ENCODE measurements at places on chromosomes 6 and 20. TPM values are rescaled to one million over a fixed set of nuclear protein-coding genes. Genes with fewer than 3 reads are reported as not detected.

TBXT gene
- not detected for polyA plus RNA-seq

DNA sequence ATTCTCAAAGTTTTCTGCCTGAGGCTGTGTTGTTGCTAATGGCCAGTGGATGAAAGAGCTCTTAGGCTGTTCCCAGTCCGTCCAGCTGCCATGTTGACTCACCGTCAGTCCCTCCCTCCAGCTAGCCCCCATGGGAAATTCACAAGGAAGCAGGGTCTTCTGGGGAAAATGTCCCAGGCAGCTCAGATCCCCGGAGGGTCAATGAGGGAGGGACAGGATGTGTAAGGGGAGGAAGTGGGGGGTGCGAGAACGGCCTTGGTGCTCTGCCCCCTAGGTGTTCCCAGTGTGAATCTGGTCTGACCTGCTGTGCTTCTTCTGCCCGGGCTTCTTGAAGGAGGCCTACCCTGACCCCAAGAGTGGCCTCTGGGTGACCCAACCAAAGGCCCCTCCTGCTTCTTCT, 65.9 kb downstream of the CEBPB start:
- peak; percentile 26 for DNase-seq

DNA sequence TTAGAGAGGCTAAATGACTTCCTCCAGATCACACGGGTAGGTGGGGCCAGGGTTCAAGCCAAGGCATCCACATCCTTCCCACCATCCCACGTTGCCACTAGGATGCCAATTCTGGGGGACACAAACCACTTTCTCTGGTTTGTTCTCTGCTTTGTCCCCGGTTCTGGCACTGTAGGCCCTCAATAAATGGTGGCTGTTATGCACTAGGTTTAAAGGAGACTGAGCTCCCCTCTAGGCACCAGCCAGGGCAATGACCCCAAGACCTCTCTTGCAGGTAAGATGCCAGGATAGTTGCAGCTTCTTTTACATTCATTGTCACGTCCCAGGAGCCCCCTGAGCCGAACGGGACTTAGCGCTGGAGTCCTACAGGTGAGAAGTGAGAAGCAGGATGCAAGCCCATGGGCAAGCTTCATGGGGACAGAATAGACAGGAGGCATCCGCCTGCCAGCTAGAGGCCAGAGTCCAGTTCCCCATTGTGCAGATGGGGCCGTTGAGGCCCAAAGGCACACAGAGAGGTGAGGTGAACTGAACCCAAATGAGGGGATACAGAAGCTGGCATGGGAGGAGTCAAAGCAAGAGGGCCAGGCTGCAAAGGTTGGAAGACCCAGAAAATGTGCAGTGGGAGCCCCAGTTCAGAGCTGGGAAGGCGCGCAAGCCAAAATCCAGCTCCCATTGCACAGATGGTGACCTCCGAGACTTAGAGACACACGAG, 677 bp downstream of the PXMP4 start:
- no peak for DNase-seq

SLC22A2 gene
- polyA plus RNA-seq = 0.06 TPM

GRCh38 chr20:1800777-1801176, 94.4 kb upstream of the SIRPA start:
- DNase-seq = no peak

GRCh38 chr6:44076356-44077213, 50.7 kb downstream of the MRPL14 start:
- peak; percentile 85 for DNase-seq

DNA sequence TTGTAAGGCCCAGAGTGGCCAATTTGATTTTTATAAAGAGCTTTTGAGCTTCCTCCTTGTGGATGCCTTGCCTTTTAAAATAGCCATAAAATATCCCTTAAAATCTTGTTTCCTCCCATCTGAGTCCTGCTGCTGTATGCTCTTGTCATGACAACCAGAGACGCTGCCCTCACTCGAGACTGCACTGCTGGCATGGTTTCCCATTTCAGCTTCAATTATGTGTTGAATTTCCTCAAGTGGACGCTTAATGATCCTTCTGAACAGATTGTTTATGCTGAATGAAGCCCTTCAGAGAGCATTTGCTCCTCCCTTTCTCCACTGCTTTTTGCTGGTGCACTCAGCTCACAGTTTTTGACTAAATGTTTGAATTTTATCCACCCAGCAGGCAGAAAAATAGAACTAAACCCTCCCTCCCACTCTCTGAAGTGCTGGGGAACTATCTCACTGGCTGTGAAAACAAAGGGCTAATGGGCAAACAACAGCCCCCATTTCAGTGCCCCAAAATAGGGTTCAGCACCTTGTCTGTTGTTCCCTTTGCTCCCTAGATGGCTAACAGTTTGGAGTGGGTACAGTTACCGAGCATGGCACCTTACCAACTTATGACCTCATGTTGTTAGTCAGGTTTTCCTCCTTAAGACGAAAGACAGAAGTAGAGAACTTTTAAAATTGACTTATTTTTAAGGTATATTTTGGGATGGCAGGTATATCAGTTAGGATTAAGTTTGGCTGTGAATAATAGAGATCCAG, 45.5 kb upstream of the RNF8 start:
- no peak for DNase-seq

DNA sequence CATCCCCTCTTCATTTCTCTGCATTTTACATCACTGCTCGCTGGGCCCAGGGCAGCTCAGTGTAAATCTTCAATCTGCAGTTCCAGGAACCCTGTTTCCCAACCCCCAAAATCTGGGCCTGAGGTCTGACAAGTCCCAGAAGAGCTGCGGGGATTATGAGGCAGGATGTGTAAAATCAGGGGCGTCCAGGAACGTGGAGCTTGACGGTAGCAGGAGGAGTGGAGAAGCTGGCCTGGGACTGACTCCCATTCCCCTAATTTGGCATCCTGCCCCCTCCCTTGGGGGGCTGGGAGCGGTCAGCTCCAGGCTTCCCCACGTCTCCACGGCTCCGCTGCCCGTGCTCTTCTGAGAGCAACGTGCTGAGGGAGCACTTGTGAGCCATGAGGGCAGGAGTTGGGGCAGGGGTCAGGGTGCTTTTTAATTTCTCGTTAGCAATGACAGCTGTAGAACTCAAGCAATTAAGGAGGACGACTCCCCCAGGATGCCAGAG, 23.4 kb upstream of the VEGFA start:
- DNase-seq = peak; percentile 43

MAS1L gene
- not detected for polyA plus RNA-seq

LSM14B gene
- polyA plus RNA-seq = 39.6 TPM

PHACTR3 gene
- 0.46 TPM for polyA plus RNA-seq

DNA sequence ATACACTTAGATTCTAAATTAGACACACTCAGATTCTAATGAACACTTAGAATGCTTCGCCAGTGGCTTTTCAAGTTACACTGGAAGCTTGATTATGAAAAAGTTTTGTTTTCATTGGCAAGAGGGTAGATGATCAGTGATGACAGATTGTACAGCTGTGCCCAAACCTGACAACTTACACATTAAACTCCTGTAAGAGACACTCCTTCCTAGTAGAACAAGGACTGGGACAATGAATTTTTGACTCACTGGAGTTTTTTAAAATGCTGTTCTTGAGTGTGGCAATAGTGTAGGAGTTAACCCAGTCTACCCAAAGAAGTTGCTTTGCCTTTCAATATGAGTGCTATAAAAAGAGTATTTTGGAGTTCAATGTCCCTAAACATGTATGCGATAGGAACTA, 140.8 kb downstream of the SLC16A10 start:
- no peak for DNase-seq

- no peak for DNase-seq
Observed at GRCh38 chr20:46630306-46630705, 21.0 kb downstream of the SLC13A3 start.

VSX1 gene
- polyA plus RNA-seq = 0.04 TPM

DNA sequence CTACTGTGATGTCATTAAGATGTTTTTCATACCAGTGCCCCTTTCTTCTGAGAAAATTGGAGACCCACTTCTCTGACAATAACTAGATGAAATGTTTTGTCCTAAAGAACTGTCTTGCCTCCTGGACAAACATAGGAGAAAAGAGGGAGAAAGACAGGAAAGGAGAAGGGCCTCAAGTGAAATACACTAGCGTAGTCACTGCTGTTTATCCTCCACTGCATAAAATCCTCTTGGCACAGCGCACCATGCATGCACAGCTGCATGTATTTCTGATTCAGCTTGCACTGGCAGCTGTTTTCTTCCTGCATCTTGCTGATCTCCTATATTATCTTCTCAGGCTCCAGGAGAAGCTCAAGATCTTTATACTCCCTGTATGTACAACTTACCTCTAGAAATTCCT, 158.0 kb upstream of the BMP5 start:
- no peak for DNase-seq

PRSS16 gene
- not detected for polyA plus RNA-seq

GRCh38 chr20:54619181-54619580, 143.8 kb downstream of the DOK5 start:
- DNase-seq = peak; percentile 71

GRCh38 chr6:128655978-128656498, 135.6 kb upstream of the PTPRK start:
- DNase-seq = no peak

DNA sequence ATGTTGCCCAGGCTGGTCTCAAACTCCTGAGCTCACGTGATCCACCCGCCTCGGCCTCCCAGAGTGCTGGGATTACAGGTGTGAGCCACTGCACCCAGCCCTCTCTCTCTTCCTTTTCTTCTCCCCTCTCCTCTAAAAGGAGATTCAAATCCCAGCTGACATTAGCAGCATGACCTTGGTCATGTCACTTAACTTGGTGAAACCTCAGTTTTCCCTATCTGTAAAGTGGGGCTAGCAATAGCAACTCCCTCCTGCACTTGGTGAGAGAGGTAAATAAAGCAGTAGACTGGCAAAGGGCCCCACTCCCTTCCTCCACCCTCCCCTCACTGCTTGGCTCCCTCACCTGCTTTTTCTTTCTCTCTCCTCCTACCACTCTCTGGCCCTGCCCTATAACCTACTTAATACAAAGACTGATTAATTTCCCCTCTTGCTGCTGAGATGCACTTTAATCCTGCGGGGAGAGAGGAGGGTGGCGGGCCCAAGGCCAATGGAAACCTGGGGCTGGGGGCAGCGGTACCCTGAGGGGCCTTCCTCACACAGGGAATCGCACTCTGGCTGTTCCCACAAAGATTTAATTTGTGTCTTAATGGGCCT, 54.2 kb upstream of the ZFAND3 start:
- DNase-seq = no peak

GRCh38 chr6:98747273-98747672, 87.1 kb upstream of the POU3F2 start:
- DNase-seq = no peak

GRCh38 chr20:46190478-46191167, 72.5 kb downstream of the CD40 start:
- no peak for DNase-seq

GRCh38 chr6:121660277-121660676, 224.8 kb downstream of the GJA1 start:
- no peak for DNase-seq

RCAN2 gene
- 2.6 TPM for polyA plus RNA-seq

- no peak for DNase-seq
Observed at GRCh38 chr6:88722686-88723085, 240.7 kb downstream of the RNGTT start.

ADGRF1 gene
- not detected for polyA plus RNA-seq

DNA sequence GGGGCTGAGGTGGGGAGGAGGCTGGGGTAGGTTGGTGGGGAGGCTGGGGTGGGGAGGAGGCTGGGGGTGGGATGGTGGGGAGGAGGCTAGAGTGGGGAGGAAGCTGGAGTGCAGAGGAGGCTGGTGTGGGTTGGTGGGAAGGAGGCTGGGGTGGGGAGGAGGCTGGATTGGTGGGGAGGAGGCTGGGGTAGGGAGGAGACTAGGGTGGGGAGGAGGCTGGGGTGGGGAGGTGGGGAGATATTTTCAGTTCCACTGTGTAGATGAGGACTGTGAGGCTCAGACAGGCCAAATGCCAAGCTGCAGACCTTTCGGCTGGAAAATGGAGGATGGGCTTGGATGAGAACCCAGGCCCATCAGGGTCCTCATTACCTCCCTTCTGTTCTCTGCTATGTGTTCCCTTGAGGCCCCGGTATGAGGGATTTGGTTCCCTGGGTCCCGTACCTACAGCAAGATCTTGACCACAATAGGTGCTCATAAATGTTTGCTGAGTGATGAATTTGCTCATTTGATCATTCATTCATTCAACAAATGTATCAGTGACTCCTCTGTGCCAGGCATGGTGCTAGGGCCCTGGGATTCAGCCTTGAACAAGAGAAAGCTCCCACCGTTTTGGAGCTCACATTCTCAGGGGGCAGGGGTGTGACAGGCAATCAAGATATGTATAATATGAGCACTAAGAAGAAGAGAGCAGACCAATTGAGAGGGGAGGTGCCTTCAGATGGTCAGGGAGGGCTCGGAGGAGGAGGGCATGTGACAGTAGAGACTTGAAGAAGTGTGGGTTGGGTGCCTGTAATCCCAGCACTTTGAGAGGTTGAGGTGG, 36.1 kb upstream of the NOL4L start:
- DNase-seq = no peak

DNA sequence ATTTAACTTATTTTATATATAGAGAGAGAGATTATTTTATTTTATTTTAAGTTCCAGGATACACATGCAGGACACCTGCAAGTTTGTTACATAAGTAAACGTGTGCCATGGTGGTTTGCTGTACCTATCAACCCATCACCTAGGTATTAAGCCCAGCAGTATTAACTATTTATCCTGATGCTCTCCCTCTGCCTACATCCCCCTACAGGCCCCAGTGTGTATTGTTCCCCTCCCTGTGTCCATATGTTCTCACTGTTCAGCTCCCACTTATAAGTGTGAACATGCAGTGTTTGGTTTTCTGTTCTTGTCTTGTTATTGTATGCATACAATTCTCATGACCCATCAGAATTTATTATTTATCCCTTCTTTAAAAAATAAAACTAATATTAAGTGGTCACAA, 34.6 kb downstream of the FKBP1C start:
- no peak for DNase-seq

All from psoas muscle (tissue), 8 donors.